ENCODE measurements at places on chromosomes 5 and 9.
A peak's percentile ranks its signal among the peaks of the same experiment; 100 is the strongest.

GRCh38 chr5:97534166-97534565, 351.1 kb upstream of the RIOK2 start:
- peak; percentile 83 for DNase-seq

- no peak for DNase-seq
Measured at GRCh38 chr9:35609001-35609819, 4.1 kb downstream of the TESK1 start.

DNA sequence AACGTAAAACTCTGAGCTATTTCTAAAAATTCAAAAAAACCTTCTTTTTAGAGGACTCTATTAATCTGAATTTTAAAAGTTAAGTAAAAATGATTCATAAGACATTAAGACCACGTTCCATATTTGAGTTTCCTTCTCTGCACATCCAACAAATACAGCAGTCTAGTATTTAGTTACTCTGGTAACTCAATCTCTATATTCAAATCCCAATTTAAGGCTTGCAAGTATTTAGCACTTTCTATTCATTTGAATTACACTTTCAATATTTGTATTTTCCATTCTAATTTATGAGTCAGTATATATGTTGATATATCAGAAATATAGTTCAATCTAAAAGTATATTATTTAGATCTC, 17.7 kb downstream of the RFX3 start:
- DNase-seq: no peak

DNA sequence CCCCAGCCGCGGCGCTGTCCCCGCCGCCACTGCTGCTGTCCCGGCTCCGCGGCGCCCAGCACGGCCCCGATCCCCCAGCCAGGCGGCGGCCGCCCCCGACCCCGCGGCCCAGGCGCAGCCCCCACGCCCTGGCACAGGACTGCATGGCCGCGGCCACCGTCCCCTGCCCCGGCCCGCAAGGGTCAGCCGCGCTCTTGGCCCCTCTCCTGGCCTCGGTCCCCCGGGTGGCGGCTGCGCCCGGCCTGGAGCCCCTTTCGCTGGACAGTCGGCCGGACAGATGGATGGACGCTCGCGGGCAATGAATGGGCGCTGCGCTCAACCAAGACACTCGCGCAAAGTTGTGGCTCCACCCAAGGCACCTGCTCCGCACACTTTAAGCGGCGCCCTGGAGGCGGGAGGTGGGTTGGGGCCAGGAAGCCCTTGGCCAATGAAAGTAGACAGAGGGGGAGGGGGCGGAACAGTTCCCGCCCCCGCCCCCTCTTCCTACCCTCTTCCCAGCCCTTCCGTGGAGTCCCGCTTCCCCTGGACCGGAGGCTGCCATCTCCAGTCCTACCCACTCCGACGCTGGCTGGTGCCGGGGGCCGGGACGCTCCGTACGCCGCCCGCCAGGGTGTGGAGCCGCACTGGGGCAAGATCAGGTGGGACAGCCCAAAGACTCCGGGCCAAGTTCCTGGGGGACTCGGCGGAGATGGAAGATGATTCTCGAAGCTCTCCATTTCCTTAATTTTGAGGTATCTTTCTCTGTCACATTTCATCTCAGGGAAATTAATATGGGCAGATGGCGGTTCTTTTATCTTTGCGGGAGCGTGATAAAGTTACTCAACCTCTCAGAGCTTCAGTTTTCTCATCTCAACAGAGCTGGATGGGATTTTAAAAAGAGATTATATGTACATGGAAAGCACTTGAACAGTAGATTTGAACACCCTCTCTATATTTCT, at the start of gene GLDC:
GLDC (minus strand) TSS at position 375 of the 938 bp plus-strand sequence; CDS start at position 145, 230 bp downstream.
- peak; percentile 79 for DNase-seq

DNA sequence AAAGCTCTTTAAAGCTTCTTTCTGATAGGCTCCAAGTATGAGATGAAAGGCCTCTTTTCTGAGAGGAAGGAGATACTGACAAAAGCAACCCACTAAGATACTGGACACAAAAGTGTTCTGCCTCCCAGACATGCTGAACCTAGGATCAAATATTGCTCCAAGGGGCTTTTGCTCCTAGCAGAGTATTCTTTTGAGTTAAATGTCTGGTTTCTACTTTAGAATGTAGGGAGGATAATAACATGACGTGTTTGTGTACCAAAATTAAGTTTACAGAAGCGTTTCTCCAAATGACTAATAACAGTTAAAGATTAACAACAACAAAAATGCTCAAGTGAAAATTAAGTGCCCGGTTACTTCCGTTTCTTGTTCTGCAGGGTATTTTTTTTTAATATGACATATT, 2293.3 kb upstream of the C9orf72 start:
- DNase-seq: no peak

DNA sequence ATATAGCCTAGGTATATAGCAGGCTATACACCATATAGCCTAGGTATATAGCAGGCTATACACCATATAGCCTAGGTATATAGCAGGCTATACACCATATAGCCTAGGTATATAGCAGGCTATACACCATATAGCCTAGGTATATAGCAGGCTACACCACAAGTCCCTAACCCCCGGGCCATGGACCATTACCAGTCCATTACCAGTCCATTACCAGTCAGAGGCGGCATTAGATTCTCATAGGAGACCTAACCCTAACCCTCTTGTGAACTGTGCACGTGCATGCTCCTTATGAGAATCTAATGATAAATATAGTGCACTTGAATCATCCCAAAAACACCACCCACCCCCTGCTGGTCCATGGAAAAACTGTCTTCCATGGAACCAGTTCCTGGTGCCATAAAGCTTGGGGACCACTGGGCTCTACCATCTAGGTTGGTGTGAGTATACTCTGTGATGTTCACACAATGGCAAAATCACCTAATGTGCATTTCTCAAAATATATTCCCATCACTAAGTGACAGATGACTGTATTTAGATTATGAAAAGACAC, 4.7 kb downstream of the PLIN2 start:
- DNase-seq: no peak

DNA sequence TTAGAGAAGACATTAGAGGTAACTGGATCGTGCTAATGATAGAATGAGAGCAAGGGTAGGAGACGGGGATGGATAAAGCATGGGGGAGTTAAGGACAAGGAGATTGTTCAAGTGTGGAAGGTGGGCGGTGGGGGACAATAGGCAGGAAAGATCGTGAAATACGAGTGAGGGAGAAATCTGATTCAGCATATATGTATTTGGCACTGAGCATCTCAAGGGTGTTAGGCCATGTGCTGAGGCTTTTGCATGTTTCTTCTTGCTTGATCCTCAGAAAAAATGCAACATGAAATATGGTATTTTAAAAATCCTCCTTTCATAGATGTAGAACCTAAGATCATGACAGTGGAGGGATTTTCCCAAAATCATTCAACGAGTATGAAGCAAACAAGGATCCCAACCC, 240.5 kb downstream of the PAPPA start:
- DNase-seq: no peak

DNA sequence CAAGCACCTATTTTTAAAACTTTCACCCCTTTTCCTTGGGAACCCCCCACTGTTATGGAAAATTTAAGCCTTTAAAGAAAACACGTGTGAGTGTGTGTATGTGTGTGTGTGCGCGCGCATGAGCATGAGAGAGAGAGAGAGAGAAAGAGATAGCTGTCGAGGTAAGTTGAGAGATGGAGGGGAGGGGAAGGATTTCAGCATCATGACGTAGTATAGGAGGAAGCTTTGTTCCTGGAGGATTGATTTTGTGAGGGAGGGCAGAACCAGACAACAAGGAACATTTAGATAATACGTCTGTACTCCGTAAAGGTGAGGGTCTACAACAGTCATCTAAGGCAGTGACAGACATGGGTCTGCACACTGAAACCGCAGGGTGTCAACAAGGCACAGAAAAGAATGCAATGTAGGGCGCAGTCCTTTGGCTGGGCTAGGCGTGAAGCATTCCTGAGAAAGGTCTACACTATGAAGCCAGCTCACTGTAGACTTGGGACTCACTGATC, 227.7 kb downstream of the SMARCA2 start:
- no peak for DNase-seq

DNA sequence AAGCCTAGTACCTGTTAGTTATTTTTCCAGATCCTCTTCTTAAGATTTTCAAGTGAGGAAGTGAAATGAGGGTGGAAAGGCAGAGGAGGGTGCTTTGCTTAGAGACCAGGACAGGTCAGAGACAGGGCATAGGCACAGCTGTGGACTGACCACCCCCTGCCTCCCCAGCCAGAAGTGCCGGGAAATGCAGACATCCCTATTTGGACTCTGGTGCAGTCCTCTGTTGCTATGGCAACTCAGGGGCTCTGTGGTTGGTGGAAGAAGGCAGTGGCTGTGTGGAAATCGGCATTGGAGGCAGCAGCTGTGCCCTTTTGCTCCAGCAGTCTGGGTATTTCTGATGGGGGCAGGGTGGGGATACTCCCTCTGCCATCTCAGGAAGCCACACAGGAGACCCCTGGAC, 43.3 kb upstream of the NDFIP1 start:
- DNase-seq: no peak

DNA sequence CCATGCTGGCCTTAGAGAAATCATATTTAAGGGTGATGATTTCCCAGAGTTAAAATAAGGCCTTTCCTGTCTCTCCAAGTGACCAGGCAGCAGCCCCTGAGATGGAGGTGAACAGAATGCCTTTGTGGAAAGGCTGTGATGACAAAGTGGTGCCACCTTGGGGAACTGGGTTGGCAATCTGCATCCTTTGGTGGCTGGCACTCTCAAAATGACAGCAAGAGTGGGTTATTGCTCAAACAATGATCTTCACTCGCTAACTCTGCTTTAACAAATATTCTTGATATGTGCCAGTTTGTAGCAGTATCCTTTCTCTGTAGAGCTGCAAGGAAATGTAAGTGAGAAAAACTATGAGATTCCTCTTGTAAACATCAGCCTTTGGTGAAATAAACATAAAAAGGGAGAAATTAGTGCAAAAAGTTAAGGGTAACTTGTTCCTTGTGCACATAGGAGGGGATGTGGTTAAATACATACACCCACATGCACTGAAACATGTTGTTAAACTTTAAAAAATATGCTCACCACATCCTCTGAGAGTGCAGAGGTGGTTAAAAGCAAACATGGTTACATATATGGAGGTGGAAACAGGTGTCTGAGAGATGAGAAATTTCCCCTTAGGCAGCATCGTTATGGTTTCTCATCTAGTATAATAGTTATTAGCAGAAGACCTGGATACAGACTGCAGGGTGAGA, 373.4 kb upstream of the CTNND2 start:
- DNase-seq: no peak

DNA sequence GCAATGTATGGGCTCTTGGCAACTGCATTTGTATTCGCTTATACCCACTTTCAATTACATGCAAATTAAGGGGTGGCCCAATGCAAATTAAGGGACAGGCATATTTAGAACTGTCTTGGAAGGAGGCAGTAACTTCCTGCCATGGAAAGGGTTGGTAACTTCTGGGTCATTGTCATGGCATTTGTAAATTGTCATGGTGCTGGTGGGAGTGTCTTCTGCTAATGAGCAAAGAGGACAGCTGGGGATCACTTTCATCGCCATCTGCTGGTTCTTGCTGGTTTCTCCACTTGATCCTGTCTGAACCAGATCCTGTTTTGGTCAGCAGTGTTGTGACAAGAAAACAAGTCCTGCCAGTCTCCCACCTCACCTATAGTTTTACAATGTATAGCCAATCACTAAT, 23.3 kb upstream of the UGT3A2 start:
- DNase-seq: peak; percentile 62

GRCh38 chr5:42982107-42982622, 58.0 kb downstream of the ANXA2R start:
- no peak for DNase-seq

GRCh38 chr5:56277573-56277972, 44.4 kb upstream of the ANKRD55 start:
- no peak for DNase-seq

- no peak for DNase-seq
Measured at GRCh38 chr5:179618923-179619554, 4.4 kb downstream of the HNRNPH1 start.

DNA sequence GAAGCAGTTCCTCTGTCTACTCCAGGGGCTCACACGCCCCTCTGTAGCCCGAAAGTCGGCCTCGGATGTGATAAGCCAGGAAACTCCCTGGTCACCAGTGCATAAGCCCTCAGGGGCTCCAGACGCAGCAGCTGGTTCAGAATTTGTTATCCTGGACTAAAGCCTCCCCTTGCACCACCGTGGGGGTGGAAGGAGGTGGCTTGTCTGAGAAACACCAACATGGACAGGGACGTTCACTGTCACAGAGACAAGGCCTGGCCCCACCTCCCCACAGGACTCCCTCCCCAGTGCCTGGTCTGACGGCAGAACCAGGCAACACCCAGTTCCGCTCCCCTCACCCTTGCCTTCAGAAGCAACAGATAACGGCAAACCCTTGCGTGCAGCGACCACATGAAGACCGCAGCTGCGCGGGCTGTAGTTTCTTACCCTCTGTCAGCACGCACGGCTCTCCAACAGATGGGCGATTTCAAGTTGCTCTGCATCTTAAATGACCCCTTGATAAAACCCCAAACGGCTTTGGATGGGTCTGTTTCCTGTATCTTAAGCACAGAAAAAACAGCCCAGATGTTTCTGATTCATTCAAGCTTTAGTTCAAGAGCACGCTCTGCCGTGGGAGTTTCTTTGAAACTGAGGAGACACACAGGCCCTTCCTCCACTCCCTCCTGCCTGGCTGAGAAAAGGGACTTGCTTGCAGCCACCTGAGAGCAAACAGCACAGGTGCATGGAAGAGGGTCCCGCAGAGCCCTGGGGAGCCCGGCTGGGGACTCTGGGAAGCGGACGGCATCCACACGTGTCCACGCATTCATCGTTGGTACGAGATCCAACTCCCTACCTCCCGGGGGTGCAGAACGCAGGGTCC, 44.7 kb upstream of the NKD2 start:
- DNase-seq: no peak

DNA sequence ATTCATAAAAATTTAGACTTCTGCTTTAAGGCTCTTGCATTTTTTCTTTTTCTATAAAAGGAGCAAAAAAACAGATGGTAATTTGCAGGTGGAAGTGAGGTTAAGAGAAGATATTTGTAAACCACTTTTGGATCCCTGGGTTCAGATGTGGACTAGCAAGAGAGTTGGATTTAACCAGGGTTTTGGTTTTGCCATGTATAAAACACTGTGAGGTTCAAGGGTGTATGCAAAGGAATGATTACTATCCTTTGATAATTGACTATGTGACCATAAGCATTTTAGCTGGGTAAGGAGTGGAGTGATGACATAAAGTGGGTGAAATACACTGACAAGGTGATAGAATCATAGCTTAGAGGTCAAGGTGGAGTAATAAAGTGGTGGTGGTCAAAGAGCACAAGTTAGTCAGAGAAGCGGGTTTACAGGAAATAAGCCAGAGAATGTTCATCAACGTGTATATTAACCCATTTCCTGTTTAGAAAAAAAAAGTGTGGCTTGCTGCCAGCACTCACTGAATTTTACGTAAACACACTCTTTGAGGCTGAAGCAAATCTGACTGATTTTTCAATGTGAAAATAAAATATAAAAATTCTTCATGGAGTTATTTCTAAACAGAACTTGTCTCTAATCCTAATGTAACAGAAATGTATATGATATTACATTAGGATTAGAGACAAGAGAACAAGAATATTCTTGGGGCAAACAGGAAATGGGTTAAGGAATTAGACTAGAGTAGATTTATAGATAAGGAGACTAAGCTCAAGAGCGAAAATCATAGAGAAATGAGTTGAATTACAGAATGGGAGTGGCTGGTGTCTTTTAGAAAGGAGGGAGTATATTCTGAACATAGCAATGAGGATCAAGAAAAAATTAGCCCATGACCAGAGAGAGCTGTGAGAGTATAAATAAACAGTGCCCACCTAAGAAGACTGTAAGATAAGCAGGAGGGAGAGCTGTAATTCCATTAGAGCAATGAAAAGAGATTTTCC, 74.5 kb downstream of the CDKN2A start:
- no peak for DNase-seq
